ENCODE measurements at places on chromosomes 11 and 22.

DNA sequence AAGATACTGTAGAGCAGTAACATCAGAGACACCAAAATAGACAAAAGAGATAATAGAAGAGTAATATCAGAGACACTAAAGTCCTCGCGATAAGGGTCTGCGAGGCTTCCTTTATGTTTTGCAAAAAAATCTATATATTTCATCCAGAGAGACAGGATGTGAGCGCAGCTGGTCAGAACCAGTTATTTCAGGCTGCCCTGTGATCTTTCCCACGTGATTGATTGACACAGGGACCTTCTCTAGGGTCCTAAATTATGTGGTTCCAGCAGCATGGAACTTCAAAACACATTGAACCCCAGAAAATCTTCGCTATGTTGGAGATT lies 118.0 kb downstream of the KCNQ1 start:
- no peak for DNase-seq

DNA sequence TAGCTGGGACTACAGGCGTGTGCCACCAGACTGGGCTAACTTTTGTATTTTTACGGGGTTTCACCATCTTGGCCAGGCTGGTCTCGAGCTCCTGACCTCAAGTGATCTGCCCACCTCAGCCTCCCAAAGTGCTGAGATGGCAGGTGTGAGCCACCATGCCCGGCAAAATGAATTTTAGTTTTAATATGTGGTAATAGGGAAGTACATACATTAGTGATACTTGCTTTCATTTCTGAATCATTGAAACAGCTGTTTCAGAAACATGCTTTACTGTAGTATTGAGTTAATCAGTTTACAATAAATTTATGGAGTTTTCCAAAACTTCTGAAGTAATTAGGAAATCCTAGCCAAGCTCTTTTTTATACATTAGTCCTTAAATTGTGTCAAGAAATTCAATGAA lies 15.6 kb downstream of the PCF11 start:
- DNase-seq = no peak

GRCh38 chr11:13763341-13763740 lies 94.9 kb downstream of the FAR1 start:
- no peak for DNase-seq

DNA sequence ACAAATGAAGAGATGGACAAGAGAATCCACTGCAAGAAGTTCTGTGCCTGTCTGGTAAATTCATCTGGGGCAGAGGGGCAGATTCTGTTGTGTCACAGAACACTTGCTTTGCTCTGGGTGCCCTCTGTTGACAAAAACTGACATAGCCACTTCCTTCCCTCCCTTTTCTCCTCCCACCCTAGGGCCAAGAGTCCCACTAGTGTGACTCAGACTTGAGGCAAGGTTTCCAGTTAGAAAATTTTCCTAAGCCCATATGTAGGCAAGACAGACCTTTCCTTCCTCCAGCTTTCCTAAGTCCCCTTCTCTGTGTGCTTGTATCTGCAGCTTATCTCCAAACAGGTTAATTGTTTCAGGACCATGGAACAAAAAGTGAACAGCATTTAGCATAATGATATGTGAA lies 106.8 kb downstream of the RBFOX2 start:
- DNase-seq = no peak

- no peak for DNase-seq
Observed at GRCh38 chr11:71530602-71531001, 3.5 kb downstream of the KRTAP5-7 start.

GRCh38 chr11:31943056-31943780 lies 132.1 kb upstream of the PAX6 start:
- no peak for DNase-seq

DNA sequence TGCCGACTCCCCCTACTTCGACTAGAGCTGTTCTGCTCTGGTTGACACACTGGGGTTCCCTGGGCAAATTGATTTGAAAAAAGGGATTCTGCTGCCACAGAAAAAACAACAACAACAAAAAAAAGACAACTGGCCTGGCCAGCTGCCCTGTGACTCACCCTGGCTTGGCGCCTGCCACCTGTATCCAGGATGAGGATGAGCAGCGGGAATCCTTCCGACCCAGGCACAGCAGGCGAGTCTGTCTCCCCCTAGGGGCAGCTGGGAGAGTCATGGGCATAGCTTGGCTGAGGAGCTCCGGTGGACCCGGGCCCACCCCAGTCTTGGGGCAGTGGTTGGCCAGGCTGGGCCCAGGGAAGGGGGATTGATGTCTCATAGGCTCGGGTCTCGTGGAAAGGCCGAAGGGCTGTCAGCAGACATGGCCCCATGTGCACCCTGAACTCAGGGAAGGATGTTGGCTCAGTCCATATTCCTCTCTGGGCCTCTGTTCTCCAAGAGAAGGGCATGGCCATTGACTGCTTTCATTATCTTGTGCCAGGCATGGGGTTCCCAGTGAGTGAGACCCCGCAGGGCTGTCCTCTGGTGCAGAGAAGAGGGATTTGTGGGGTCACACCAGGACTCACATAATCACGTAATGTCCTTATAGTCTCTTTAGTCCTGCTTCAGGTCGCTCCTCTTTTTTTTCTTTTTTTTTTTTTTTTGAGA lies 10.4 kb upstream of the SUN2 start:
- DNase-seq = peak; percentile 38

DNA sequence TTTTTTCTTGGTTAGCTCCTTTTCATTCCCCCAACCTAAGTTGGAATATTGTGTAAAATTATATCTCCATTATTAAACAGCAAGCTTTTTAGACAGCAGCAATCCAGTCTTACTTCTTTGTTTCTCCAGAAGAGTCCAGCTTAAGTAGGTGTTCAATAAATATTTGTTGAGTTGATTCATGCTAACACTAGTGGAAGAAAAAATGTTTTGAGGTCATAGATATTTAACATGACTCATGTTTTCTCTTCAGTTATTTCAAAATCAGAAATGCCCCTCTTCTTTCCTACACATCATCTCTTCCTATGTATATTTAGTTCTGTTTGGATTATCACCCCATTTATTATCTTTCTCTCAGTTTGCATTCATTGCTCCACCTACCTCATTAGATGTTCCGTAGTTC lies 20.3 kb downstream of the CCDC83 start:
- DNase-seq = no peak

DNA sequence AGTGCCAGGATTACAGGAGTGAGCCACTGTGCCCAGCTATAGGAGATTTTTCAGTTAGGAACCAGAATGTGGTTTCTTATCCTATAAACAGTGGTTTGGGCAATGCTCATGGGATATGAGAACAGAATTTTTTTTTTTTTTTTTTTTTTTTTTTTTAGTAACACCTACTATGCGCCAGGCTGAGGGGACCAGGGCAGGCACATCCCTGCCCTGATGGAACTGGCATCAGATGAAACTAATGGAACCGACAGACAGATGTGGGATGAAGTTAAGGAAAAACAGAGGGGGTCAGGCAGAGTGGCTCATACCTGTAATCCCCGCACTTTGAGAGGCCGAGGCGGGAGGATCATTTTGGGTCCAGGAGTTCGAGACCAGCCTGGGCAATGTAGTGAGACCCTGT lies 4.9 kb downstream of the SEC14L4 start:
- no peak for DNase-seq

DNA sequence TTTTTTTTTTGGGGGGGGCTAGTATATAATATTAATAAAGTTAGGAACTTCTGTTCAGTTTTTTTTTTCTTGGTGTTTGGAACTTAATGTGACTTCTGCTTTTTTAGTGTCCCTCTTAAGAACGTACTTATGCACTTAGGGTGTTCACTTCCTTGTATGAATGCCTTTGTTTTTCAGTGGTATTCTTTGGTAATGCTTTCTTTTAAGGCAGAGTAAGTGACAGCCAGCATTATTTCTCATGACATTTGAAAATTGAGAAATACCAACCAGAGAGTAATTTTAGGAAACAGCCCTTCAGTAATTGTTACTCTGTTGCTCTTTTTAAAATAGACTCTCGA lies 2.4 kb downstream of the GRK3 start:
- DNase-seq = no peak

DNA sequence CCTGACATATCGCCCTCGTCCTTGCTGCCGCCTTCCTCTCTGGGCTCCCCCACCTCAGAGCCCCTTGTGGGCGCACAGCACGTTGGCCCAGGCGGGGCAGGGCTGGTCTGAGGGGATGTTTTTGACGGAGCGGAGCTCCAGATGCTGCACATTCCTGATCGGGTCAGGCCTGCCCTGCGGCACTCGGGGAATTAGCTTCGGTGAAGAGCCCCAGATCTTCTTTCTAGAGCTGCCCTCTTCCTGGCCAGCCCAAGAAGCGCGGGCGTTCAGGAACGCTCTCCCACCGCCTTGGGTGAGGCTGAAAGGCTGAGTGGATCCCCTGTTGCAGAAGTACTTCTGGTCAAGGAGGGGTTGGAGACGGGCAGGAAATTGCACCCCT lies 12.1 kb downstream of the YPEL4 start:
- DNase-seq = no peak

DNA sequence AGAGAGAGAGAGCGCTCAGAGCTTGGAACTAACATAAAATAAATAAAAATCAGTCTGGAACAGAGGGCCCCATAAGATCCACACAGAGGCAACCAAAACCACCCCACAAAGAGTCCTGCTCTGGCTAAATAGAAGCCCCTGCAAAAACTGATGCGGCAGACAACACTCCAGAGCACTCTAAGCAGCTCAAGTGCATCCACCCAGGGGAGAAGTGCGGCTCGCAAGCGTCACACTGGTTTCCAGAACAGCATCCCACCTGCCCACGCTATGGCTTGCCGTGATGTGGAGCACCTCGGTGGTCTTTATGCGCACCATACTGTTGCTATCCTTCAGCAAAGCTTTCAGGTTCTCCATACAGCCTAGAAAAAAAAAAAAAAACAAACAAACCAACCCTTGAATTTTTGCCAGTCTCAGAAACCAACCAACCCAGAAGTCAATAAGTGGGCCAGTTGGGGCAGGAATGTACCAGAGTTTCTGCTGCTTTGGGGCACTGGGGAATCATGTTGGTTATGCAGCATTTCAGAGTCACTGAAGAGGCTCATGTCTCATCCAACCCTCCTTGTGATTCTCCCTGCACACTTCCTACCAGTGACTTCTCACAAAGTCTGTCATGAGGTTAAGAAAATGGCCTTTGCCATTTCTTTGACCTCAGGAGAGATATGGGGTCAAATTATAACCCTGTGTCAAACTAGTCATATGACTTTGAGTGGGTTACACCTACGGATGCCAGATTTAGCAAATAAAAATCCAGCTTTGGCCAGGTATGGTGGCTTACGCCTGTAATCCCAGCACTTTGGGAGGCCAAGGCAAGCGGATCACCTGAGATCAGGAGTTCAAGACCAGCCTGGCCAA lies 3.0 kb downstream of the RSPH14 start:
- DNase-seq = no peak

GRCh38 chr11:64036087-64037026 lies 626 bp downstream of the FLRT1 start:
- no peak for DNase-seq

DNA sequence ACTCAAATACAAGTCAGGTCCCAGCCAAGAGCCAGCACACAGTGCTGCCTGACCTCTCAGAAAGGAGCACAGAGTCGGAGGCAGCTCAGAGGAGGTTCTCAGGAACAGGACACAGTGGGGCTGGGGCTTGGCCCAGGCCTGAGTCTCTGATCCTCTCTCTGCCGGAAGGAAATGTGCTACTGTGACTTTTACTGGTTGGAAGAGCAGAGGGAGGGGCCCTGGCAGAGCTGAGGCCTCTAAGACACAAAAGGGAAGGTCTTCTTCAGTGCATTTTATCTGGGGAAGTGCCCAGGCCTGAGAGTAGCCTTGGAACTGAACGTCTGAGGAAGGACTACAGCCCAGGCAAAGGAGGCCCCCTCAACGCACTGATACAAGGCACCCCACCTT lies 16.2 kb upstream of the CASTOR1 start:
- no peak for DNase-seq

DNA sequence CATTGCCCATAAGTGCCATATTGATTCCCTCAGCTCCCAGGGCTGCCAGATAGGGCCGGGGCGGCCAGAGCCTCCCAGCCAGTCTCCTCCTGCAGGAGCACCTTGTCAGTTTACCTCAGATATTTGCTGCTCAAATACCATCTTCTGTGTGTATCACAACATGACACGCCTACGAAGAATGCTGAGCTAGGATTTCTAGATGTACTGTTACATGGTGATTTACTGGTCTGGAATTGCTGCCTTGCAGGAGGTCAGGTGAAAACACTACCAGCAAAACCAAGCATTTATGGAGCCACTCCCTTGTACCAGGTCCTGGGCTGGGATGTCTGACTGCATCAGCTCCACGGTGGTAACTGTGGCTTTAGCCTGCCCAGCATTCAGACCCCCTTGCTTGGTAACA lies 11.8 kb downstream of the MICAL3 start:
- no peak for DNase-seq

GRCh38 chr22:22086501-22087158 lies 104.0 kb upstream of the TOP3B start:
- DNase-seq = no peak

GRCh38 chr11:119317592-119318239 lies 786 bp upstream of the MCAM start:
- no peak for DNase-seq

DNA sequence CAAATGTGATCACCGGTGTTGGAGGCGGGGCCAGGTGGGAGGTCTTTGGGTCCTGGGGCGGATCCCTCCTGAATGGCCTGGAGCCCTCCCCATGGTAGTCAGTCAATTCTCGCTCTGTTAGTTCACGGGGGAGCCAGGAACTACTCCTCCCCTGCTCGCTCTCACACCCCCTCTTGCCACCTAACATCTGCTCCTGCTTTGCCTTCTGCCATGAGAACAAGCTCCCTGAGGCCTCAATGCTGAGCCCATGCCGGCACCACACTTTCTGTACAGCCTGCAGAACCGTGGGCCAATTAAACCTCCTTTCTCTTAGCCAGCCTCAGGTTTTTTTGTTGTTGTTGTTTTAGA lies 135.7 kb downstream of the SHANK2 start:
- no peak for DNase-seq

GRCh38 chr11:15884141-15884540 lies 472.2 kb downstream of the SOX6 start:
- no peak for DNase-seq

GRCh38 chr22:38230108-38230825 lies 28.5 kb downstream of the MAFF start:
- DNase-seq = peak; percentile 54

GRCh38 chr22:38187413-38188212 lies 6.0 kb upstream of the PLA2G6 start:
- no peak for DNase-seq

DNA sequence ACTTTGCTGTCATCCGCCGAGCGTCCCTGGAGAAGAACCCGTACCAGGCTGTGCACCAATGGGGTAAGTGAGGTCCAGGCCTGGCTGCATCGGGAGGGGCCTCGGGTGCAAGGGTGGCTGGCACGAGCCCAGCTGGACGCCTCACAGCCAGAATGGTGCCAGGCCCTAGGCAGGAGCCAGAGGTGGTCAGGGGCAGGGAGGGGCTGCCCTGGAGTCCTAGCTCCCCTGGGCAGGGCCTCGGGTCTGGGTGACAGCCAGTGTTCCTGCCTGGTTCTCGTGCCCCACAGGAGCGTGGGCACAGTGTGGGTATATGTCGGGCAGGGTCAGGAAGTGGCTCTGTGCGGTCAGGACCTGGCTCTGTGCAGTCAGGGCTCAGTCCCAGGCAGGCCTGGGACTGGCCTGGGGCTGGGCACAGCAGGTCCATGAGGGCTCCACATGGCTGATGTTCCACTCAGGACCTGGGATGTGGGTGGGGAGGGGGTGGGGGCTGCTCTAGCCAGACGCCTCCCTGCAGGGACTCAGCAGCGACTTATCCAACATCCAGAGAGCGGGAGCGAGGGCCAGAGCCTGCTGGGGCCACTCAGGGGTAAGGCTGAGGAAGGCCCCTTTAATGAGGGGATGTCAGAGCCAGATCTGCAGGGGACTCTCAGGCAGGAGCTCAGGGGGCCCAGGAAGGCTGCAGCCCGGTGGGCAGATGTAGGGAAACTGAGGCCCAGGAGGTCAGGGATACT lies 1.2 kb downstream of the TSPAN32 start:
- no peak for DNase-seq

Data from GM19239 (cell line).